Skin of body (tissue), 3 donors: ENCODE measurements at places on chromosomes 6 and 20. TPM values are rescaled to one million over a fixed set of nuclear protein-coding genes. Genes with fewer than 3 reads are reported as not detected.
A peak's percentile ranks its signal among the peaks of the same experiment; 100 is the strongest.

DNA sequence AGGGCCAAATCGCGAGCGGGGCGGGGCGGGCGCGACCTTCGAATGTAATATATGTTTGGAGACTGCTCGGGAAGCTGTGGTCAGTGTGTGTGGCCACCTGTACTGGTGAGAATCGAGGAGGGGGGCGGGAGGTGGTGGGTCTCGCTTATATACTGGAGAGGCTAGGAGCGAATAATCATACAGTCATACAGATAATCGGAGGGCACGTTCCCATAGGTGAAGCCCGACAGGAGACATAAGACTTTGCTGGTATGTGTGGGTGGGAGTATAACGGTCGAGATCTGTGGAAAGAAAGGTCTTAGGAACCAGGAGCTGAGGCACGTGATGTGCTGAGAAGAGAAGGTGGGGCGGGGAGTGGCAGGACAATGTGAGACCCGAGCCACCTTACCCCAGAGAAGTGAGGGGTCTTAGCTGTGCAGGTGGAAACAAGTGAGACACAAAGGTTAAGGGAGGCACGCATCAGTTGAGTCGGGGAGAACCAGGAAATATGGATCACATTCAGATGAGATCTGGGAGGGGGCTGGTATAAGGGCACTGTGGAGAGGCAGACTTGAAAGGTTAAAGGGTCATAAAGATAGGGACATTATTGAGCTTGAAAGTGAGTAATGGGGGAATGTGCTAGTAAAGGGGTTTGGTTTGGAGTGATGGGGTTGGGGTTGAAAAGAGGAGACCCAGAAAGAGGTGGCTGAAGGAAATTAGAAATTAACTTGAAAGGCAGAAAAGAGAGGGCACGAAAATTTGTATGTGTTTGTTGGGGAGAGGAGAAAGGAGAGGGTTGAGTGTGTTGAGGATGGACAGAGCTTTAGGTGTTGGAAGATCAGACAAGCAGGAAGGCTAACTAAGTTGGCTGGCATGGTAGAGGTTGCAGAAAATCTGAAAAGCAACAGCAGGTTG is 589 bp downstream of the RNF5 start:
- no peak for DNase-seq

DNA sequence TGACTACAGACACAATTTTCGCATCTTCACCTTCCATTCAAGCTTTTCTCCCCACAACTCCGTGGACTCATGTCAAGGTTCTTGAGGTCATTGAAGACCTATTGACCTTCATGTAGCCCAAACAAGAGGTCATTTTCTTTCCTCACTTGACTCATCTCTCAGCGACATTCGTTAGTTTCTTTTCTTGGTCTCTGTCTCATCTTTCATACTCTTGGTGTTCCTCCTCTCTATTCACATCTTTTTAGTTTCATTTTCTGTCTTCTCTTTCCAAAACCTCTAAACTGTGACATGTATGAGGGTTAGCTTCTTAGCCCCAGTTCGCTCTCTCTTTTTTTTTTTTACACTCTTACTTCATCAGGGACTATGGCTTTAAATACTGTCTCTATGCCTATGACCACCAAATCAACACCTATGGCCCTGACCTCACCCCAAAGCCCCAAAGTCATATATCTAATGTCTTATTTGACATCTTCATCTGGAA is 128.6 kb upstream of the BACH2 start:
- DNase-seq = no peak

TLDC2 gene
- 0.59 TPM for total RNA-seq

DNA sequence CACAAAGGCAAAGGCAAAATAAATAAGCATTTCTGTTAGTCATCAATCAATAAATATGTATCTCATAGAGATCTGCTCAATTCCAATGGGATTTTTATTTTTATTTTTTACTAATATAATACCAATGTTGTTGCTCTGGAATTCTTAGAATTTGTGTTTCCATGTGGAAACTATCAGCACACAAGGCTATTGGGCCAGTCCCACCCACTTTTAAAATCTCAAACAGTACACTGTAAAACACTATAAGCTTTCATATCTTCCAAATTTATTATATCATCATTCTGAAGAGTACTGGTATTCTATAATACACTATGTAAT is 563.8 kb upstream of the MARCKS start:
- peak; percentile 87 for DNase-seq

DNA sequence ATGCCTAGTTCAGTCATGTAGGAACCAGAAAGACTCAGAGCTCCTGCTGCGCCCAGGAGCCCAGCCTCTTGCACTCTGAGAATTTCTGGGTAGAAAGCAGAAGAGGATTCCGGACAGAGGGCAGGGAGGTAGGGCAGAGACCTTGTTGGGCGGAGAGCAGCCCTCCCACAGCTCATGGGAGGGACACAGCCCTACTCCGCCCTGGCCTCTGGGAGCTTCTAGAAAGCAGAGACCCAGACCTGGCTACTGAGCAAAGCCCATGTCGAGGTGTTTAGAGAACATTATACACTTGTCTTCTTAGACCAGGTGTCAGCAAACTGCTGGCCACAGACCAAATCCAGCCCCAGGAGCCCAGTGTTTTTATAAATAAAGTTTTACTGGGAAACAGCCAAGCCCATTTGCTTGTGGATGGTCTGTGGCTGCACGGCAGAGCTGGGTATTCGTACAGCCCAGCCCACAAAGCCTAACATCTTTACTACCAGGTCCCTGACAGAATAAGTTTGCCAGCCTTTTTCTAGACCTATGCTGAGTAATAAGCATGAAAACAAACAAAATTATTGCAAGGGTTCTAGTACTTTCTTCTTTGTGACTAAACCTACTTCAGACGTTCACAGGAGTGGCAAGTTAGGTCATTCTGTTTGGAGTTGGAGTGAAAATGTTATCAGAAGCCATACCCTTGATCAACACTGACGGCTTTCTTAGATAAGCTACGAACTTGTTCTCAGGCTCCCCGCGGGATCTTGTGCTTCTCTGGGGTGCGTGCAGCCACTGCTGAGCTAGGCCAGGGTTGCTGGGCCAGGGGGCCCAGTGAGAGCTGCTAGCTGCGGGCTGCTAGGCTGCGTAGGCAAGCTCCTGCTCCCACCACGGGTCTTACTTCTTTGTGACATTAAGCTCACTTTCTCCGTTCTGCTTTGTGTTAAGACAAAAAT is 235.1 kb upstream of the FOXQ1 start:
- DNase-seq = no peak

RAET1E gene
- 3.3 TPM for total RNA-seq

DNA sequence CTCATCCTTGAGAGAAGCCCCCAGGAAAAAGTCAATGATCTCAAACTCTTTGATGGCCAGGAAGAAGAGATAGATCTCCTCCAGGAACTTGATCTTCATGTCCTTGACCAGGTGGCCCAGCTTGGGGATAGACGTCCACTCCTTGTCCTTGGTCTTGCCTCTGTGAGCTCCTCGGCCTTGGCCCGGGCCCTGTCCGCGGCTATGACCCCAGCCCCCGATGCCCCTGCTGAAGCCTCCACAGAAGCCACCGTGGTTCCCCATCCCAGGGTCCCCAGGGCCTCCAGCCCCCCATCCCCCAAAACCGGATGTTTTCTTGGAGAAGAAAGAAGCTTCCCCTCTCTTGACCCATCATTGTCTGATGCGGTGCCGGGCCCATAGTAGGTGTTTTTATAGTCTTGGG is 195.1 kb downstream of the ZMYND8 start:
- no peak for DNase-seq

DNA sequence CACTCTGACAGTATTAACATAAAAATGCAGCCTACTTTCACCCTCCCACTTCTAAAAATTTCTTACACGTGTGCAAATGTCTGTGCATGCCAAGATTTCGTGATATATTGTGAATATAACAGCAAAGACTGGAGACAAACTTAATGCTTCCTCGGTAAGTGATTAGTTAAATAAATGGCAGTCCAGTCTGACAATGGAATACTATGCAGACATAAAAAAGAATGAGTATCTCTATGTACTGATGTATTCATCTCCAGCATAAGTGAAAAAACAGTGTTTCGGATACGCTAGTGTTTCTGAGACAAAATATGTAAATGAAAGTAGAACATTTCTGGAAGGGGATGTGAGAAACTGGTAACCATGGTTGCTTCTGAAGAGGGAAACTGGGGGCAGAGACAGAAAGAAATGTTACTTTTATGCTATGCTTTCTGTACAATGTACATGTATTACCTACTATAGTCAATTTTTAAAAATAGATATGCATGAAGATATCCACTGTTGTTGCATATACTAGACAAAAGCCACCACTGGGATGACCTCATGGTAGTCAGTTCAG is 7.0 kb downstream of the SLC22A23 start:
- DNase-seq = no peak

- DNase-seq = peak; percentile 54
These were observed 70.5 kb upstream of the PRL start for GRCh38 chr6:22367346-22367745.

SYNCRIP gene
- total RNA-seq = 71.9 TPM

DNA sequence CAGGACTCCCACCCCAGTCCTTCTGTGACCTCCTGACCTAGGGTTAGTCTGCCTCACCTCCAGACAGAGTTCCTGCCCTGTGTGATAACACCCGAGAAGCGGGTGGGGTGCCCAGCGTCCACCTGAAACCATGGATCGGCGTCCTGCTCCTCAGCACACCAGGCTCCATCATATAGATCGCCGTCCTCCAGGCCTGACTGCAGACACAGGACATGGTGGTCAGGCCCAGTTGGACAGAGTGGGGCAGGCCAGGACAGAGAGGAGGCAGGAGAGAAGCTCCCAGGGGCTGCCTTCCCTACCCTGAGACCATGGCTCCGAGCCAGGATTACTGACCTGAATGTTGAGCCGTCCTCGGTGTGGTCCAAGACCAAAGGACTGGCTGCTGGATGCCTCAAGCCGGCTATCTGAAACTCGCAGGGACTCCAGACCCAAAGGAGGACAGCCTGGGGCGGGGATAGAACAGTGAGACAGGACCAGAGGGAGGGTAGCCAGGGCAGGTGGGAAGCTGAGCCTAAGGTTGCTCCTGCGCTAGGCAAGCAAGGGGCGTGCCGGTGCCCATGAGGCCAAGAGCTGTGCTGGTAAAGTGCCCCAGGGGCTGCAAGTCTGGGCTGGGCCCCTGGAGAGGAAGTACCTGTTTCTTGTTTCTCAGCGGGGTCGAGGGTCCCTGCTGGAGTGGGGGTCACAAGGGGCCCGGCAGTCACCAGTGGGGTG is 2.2 kb downstream of the CPXM1 start:
- DNase-seq = no peak

MYLIP gene
- total RNA-seq = 59.2 TPM

GRCh38 chr6:11700118-11700718 is 78.4 kb downstream of the ADTRP start:
- peak; percentile 52 for DNase-seq
